HCT116 (cell line): ENCODE measurements at places on chromosomes 5 and 9. TPM values are rescaled to one million over a fixed set of nuclear protein-coding genes. Genes with fewer than 3 reads are reported as not detected.

- DNase-seq: no peak
These were observed 129.3 kb downstream of the C5orf15 start for GRCh38 chr5:133839090-133839489.

The APBA1 gene
- total RNA-seq: 0.20 TPM

The ABL1 gene
- 54.7 TPM for total RNA-seq

- no peak for DNase-seq
These were observed 4.8 kb downstream of the NR3C1 start for GRCh38 chr5:143398451-143399237.

- peak; percentile 59 for DNase-seq
These were observed 132.4 kb upstream of the EPB41L4A start for GRCh38 chr5:112551419-112552032.

- DNase-seq: peak; percentile 16
These were observed 37.6 kb downstream of the ANKRD33B start for GRCh38 chr5:10601246-10602030.

The TJP2 gene
- 39.7 TPM for total RNA-seq

The HAPLN1 gene
- total RNA-seq: 0.05 TPM

- DNase-seq: no peak
These were observed 181.3 kb downstream of the ESM1 start for GRCh38 chr5:54804086-54804485.

The PCDHGB1 gene
- total RNA-seq: 0.15 TPM

GRCh38 chr5:91179018-91179417, 204.1 kb downstream of the ARRDC3 start:
- DNase-seq: no peak

The FCN2 gene
- not detected for total RNA-seq

The SLCO6A1 gene
- 0.69 TPM for total RNA-seq

GRCh38 chr9:121700165-121700831, 48.9 kb downstream of the DAB2IP start:
- no peak for DNase-seq

DNA sequence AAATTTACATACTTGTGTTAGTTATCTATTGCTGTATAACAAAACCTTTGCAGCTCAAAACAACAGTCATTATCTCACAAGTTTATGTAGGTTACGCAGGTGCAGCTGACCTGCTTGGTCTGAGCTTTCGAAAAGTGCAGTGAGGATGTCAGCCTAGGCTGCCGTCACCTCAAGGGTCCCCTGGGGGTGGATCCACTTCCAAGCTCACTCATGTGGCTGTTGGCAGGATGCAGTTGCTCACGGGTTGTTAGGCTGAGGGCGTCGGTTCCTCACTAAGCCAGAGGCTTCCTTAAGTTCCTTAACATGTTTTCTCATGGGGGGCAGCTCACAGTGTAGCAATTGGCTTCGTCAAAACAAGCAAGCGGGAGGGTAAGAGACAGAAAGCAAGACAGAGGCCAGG, 139.8 kb downstream of the DOCK8 start:
- no peak for DNase-seq

DNA sequence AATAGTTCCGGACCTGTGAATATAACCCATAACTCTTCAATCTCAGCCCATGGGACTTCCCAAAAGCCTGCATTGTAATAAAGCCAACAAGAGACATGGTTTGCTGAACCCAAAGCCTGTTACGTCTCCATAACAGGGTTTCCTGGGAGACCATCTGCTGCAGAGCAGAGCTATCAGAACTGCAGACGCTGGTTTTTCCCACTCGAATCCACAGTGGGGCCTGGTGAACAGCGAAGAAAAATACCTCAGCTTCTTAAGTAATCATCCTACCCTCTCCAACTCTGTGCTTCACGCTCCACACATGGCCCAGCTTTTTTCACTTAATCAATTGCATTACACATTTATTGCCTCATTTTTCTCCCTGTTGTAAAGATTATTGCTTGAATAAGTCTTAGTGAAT, 409.5 kb upstream of the GRIA1 start:
- DNase-seq: no peak

The GRM6 gene
- total RNA-seq: not detected

The MSMP gene
- total RNA-seq: 1.2 TPM

- DNase-seq: no peak
These were observed 53.2 kb downstream of the NSG2 start for GRCh38 chr5:174098694-174099093.

The FOXE1 gene
- total RNA-seq: not detected

The SLC36A3 gene
- total RNA-seq: not detected

DNA sequence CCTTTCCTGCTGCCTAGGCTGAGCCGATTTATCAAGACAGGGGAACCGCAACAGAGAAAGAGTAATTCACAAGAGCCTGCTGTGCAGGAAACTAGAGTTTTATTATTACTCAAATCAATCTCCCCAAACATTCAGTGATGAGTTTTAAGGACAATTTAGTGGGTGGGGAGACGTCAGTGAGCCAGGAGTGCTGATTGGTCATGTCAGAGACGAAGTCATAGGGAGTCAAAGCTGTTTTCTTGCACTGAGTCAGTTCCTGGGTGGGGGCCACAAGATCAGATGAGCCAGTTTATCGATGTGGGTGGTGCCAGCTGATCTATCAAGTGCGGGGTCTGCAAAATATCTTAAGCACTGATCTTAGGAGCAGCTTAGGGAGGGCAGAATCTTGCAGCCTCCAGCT, 19.0 kb downstream of the SNX24 start:
- DNase-seq: no peak

GRCh38 chr5:83527221-83527620, 55.7 kb downstream of the VCAN start:
- DNase-seq: no peak

DNA sequence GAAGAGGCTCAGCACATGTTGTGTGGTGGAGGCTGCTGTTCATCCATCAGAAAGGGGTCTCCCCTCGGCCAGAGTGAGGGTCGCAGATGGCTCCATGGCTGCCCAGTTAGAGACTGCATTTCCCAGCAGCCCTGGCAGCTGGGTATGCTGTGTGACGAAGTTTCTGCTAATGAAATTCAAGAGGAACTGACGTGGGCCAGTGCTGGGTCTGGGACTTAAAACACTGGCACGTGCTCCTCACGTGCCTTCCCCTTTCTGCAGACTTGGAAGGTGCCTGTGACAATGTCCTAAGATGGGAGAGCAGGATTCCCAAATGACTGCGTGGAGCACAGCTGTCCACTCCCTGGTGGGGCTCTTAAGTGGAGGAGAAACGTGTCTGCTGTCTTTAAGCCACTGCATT, 114.5 kb upstream of the RAPGEF1 start:
- no peak for DNase-seq

GRCh38 chr9:97136421-97136820, 97.5 kb upstream of the CTSV start:
- no peak for DNase-seq

DNA sequence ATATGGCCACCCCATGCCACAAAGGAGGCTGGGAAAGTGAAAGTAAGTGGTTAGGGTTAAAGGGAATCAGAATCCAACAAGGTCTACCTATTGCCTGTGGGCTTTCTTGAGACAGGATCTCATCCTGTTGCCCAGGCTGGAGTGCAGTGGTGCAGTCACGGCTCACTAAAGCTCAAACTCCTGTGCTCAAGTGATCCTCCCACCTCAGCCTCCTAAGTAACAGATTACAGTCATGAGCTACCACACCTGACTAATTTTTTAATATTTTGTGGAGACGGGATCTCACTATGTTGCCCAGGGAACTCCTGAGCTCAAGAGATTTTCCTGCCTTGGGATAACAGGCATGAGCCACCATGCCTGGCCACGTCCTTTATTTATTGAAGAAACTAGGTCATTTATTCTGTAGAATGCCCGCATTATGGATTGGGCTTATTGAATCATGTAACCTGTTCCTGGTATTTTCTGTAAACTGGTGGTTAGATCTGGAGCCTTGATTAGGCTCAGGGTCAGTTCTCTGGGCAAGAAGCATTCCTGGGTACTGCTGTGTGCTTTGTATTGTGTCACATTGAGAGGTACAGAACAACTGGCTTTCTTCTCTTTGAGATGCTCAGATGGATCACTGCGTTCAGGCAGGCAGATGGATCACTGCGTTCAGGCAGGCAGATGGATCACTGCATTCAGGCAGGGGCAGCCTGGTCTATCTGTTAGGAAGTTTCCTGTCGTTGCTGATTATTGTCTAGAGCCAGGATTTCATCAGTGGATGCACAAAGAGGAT, 41.6 kb downstream of the ERGIC1 start:
- DNase-seq: no peak

GRCh38 chr5:62143268-62144229, 162.5 kb upstream of the KIF2A start:
- DNase-seq: peak; percentile 16

- no peak for DNase-seq
These were observed 11.4 kb downstream of the PSD2 start for GRCh38 chr5:139806726-139807646.

- DNase-seq: no peak
These were observed 45.9 kb downstream of the COL23A1 start for GRCh38 chr5:178544166-178544834.

DNA sequence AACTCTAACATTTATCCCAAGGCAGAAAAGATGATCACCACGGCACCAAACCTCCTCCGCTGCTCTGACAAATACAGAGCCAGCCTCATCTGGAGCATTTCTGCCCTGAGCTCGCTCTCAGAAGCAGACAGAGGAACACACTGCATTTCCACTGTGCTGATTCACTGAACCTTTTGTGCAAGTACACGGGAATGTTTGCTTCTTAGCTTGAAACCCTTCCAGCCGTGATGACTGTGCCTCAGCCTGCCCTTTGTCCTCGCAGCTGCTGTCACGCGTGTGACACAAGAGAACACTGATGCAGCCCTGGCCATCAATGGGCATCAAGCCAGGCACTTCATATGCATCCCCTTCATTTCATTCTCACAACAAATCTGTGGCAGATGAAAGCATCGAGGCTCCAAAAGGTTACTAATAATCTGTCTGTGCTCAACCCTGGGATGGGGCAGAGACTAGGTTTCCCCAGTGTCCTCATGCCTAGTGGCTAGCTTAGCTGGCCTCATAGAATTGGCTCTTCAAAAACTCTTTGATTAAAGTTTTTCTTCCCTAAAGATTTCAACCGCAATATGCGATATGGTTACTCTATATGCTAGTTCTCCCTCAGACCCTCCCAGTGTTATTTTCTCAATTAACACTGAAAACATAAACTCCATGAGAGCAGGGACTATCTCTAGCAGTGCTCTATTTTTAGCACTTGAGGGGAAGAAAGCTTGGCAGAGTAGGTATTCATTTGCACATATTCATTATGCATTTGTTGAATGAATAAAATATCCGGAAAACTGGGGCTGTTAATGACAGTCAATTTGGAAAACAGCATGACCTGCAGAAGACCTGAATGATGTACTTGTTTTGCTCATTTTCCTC, 7.3 kb downstream of the CDC14B start:
- DNase-seq: no peak

The CWC27 gene
- 29.1 TPM for total RNA-seq

DNA sequence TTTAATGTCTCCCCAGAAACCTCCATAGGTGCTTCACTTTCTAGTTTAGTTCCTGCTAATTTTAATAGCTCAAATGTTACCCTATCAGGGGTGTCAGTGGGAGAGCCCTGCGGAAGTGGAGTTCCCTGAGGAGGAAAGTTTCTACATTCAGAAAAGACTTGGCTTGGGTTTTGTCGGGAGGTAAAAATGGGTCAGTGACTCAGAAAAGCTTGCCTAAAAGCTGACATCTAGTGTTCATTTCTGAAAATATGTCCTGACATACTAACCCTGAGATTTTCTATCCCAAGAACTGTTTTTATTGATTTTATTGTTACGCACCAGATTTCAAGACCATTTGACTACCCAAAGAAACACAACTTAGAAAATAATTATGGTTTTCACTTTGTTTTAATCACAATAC, 40.9 kb upstream of the GLDC start:
- no peak for DNase-seq

DNA sequence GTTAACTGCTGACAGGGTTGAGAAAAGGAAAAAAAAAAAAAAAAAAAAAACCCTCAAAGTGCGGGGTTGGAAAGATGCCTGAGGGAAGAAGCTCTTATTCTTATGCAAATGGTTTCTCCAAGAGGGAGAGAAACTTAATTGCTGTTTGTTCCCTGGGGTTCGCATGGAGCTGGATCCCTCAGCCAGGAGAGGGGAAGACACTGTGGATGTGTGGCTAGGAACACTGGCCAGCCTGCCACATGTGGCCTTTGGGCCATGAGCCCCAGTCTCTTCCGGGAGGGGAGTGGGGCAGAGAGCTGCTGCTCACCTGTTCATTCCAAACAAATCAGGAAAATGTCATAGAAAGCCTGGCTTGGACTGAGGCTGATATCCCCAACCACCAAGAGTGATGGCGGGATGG, 9.4 kb upstream of the SCGB3A2 start:
- no peak for DNase-seq

DNA sequence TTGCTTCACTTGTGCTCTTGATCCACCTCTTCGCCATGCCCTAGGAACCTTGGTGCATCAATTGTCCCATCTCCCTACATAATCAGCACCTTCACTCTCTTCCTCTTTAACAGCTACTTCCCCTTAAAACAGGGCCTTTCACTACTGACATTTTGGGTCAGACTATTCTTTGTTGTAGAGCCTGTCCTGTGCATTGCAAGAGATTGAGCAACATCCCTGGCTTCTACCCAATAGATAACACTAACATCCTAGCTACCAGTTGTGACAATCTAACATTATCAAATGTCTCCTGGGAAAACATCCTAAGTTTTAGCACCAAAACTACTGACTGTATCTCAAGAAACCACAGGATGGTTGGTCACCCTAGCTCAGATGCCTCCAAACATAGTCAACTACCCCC, 854.3 kb upstream of the DMAC1 start:
- no peak for DNase-seq

GRCh38 chr5:124292322-124292855, 454.1 kb downstream of the ZNF608 start:
- DNase-seq: no peak

DNA sequence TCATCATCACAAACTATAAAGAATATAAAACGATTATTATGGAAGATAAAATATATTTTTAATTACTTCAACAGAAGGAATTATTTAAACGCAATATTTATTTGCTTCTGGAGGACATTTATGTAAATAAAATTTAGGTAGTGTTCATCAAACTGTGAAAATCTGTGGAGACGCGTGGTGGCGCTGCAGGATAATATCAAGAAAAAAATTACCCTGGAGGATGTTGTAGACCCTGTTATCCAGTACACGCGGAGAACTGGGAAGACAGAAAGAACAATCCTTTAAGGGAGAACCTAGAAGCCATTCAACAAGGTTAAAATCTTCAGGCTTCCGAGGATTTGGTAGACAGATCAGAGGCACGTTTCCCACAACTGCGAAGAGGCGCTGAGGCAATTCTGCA, at the start of gene PCDHB12:
TSS of gene PCDHB12 (plus strand) at position 242 of the 400 bp plus-strand sequence. CDS start 189 bp downstream, outside the sequence.
- no peak for DNase-seq

DNA sequence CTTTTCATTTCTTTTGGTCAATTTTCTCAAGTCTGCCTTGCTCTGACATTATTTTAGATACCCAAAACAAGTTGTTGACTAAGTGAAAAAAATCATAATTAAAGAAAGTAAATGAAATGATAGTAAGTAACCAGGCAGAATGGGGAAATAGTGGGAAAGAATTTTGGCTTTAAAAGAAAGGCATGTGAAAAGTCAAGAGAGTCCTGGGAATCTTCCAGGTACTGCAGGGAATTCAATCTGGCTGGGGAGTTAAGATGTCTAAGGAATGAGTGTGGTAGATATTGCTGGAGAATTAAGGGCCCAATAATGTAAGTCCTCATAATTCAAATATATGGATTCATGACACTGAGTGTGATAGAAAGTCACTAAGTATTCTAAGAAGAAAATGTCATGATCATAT, 123.1 kb upstream of the PAPPA start:
- DNase-seq: no peak

The TRAF1 gene
- total RNA-seq: 1.7 TPM

The AHRR gene
- 12.7 TPM for total RNA-seq
